ENCODE measurements at places on chromosomes 5 and 9.
A peak's percentile ranks its signal among the peaks of the same experiment; 100 is the strongest.

GRCh38 chr9:36091026-36091953 lies 45.2 kb upstream of the GLIPR2 start:
- no peak for DNase-seq

GRCh38 chr9:108224716-108225115 lies 631.1 kb downstream of the ACTL7B start:
- DNase-seq, result no peak

GRCh38 chr5:101977729-101978345 lies 318.2 kb downstream of the SLCO4C1 start:
- DNase-seq, result no peak

- DNase-seq, result no peak
These were observed 60.4 kb downstream of the FBXL7 start for GRCh38 chr5:15560421-15560820.

DNA sequence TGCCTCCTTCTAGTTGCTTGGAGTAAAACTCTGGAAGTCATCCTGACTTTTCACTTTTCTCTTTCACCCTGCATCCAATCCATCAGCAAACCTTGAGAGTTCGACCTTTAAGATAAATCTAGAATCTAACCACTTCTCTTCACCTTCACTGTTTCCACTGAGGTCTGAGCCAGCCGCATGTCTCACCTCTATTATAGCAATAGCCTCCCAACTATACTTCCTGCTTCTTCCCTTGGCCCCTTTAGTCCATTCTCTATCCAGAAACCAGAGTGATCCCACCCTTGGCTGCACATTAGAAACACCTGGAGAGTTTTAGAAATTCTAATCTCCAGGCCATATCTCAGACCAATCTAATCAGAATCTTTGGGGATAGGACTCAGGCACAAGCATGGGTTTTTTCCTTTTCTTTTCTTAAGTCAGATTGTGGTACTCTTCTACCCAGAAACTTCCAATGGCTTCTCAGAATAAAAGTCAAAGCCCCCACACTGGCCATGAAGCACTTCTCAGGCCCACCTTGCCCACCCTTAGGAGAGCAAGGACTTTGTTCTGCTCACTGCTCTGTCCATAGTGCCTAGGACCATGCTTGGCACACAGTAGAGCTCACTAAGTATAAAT lies 33.1 kb downstream of the MFAP3 start:
- DNase-seq, result no peak

DNA sequence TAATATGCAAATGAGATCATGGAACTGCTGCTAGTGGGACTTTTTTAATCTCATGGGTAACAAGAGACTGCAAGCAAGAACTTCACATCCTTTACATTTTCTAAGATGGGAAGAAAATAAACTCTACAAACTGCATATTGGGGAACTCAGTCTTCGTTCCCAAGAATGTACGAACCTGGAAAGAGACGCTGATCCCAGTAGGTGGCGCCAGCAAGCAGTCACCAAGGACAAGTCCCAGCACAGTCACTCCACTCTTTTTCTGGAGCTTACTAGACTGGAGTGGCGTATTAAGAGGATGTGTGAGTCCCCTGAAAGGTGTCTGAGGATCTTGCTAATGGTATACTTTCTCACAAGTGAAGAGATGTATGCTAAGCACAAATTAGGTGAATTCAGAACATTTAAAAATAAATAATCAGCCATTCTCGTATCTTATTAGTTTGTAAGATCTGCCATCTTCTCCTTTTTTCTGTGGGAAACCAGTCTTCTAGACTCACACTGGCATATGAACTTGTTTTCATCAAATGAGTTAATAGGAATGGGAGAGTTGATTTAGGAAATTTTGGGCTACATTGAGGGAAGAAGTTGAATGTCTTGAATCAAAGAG lies 16.0 kb upstream of the PUM3 start:
- peak; percentile 22 for DNase-seq

- no peak for DNase-seq
These were observed 4.2 kb upstream of the IRX2 start for GRCh38 chr5:2755681-2756171.

- DNase-seq, result no peak
These were observed 126.1 kb downstream of the CACNA1B start for GRCh38 chr9:138003485-138004190.

- DNase-seq, result no peak
These were observed 637.2 kb upstream of the GRAMD2B start for GRCh38 chr5:125786021-125786420.

DNA sequence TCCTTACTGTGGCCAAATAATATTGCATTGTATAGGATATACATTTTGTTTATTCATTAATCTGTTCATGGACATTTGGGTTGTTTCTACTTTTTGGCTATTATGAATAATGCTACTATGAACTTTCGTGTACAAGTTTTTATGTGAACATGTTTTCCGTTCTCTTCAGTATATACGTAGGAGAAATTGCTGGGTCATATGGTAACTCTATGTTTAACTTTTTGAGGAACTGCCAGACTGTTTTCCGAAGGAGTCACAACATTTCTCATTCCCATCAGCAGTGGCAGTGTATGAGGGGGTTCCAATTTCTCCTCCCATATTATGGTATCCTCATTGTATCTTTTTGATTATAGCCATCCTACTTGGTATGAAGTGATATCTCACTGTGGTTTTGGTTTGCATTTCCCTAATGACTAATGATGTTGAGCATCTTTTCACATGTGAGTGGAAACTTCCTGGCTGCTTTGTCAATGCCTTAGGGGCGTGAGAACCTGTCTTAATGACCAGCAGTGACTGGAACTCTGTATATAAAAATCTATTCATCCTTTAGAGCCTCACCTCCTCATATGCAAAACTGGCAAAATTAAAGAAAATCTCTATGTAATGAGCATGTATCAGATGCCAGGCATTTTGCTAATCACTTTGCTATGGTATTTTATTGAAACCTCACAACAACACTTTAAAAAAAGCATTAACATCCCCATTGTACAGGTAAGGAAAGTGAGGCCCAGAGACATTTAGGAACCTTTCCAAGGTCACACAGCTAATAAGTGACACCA lies 47.8 kb upstream of the TGFBR1 start:
- DNase-seq, result no peak

DNA sequence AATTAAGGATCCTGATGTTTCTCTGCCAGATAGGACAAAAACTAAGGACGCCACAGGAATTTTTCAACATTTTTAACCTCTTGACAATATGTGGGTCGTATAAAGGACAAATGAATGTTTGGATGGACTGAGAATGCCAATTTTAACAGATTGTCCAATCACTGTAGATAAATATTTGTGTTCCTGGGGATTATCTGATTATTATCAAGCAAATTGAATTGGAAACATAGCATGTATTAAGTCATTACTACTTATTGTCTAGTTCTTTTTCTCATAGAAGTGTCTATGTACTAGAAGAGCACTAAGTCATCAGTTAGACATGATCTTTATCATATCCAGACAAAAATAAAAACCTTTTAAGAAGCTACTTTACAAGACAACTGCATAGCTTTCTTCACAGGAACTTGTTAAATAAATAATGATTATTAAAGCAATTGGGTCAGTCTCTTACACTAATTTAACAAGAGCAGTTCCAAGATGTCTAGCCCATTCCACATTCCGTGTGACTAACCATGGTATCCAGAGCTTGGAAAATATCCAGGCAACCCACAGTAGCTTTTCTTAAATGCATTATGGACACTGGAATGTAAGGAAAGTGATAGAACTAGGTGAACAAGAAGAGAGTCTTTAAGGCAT lies 127.5 kb upstream of the CDKN2B start:
- no peak for DNase-seq

GRCh38 chr9:131660466-131661405 lies 79.1 kb downstream of the RAPGEF1 start:
- no peak for DNase-seq

DNA sequence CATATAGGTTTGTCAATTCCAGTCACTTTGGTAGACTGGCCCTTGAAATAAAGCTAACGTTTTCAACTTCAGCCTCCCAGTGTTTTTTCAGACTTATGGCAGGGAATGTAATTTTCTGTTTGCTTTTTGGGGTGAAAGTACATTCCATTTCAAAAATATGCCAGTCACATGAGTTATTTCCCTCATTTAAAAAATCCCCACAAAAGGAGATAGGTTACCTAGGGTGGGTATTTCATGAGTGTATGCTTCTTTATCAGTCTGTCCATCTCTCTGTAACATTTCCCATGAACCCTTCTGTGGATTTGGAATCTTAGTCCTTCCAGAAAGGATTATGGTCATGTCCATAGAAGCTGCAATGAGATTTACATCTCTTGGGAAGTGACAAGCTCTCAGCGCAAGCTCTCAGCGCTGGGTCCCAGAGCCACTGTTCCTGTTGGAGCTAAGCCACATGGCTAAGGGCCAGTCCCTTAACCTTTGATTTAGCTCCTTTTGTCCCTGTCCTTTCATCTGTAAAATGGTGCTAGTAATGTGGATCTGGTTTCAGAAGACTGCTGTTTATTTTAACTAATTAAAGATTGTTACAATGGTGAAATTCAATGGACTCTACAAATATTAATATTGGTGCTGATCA lies 294.9 kb downstream of the NR3C1 start:
- no peak for DNase-seq

GRCh38 chr5:81717860-81718259 lies 33.0 kb downstream of the SSBP2 start:
- DNase-seq, result no peak

DNA sequence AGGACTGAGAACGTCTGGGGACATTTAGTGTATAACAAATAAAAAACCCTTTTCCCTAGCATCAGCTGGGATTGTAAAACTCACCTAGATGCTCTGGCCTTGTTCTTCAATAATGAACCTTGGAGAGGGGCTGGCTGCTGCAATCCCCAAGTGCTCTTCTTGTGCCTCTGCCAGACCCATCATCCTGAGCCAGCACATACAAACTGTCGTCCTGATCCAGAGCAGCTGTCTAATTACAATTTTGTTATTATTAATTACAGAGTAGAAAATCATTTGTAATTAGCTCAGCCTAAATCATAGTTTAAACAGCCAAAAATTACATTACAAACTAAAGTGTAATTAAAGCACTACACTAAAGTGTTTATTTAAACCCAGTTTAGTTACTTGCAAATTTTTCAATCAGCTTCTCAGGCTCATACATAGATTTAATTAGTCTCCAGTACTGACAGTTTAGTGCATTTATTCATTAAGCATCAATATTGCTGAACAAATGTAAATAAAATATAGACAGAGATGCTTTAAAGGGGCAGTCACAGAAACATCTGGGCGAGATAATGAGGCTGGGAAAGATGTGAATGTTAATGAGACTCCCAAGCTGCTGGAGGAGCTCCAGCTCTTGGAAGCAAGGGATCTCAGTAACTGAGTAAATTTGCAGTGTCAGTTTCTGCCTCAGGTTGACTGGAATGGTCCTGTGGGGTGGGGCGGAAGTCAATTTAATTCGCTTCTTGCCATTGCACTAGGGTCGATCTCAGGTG lies 632.3 kb upstream of the TLE4 start:
- no peak for DNase-seq

- DNase-seq, result no peak
These were observed 185.0 kb downstream of the CNTLN start for GRCh38 chr9:17319864-17320263.

DNA sequence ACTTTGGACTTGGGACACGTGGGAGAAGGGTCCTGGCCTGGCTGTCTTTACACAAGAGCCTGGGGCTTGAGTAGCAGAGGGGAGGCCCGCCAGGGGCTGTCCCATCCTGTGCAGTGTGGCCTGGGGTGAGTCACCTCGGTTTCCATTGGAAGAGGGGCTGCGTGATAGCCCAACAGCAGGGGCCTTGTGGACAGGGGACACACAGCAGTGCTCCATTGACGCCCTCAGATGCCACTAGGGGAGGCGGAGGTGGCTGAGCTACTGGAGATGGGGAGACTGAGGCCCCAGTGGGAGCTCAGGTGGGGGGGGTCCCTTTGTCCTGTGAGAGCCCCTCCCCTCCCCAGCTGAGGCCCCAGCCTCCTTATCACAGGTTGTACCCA lies 50.0 kb upstream of the RNU6ATAC start:
- DNase-seq, result no peak

- no peak for DNase-seq
These were observed 73.6 kb downstream of the ZNF474 start for GRCh38 chr5:122202952-122203351.

DNA sequence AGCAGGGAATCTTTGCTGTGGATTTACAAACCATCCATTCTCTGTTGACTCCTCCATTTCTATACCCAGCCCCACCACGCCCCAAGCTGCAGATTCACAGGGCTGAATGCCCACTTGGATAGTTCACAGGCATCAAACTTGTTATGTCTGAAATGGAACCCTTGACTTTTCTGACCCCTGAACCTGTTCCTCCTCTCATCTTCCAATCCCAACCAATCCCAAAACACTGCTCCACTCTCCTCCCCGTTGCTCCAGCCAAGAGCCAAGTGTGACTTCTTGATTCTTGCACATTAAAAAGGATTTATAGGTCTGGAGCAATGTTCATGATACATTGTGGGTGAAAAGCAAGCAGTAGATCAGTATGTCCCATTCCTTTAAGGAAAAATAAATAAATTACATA lies 145.6 kb downstream of the DAB2IP start:
- no peak for DNase-seq

GRCh38 chr5:102927007-102927406 lies 171.9 kb downstream of the PAM start:
- DNase-seq, result no peak

DNA sequence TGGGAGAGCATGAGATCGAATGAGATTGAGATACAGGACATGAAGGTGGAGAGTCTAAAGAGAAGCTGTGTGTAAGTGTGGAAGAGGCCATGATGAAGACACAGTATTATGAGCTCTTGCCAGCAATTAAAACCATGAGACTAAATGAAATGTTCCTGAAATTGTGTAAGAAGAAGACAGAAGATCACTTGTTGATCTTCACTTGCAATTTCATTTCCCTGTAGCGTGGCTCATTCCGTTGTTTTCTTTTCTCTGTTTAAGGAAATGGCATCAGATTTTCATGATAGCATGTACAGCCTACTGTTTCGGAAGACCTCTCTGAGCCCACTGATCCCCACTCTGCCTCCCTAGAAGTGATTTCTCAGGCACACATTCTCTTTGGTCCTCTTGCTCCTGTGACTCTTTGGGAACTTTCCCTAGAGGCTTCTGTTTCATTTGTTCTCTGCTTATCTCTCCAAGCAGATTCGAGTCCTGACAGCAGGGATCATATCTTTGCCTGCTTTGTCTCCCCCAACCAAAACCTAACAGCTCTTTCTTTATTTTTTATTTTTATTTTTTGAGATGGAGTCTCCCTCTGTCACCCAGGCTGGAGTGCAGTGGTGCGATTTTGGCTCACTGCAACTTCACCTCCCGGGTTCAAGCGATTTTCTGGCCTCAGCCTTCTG lies 16.8 kb downstream of the PIP5K1B start:
- DNase-seq, result no peak

DNA sequence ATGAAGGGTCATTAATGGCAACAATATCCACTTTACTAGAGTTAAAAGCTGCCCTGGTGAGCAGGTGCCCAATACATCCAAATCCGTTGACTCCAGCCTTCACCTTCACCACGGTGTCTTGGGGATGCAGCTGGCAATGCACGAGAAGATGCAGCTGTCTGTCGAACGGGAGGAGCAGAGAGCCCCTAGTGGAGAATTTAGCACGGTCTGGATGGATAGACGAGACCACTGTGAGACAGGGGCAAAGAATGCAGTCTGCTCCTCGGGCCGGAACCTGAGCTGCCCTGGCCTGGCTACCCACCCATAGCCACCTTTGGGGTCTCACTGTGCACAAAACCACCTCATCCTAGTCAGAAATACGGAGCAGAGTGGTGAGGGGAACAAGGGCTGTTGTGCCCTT lies 35.1 kb downstream of the ADRA1B start:
- no peak for DNase-seq

GRCh38 chr5:106825374-106825773 lies 845.4 kb downstream of the EFNA5 start:
- no peak for DNase-seq
